Endodermal cell (in vitro differentiated cells): ENCODE measurements at places on chromosomes 3 and 15. TPM values are rescaled to one million over a fixed set of nuclear protein-coding genes. Genes with fewer than 3 reads are reported as not detected.

Gene TRANK1
- total RNA-seq = 14.7 to 20.1 TPM (median 17.5 TPM) in 3 replicates

Gene HHATL
- not detected in 2 replicates for total RNA-seq

Gene TUSC7
- total RNA-seq = not detected in 2 replicates

Gene DUSP7
- 16.7 to 17.2 TPM (median 17.2 TPM) in 3 replicates for total RNA-seq

Gene PROK2
- total RNA-seq = 0.29 and 0.52 TPM in 2 replicates

Gene PPP4R2
- 133 and 147 TPM in 2 replicates for total RNA-seq

Gene GOLGA8R
- 1.7 to 3.0 TPM (median 1.9 TPM) in 3 replicates for total RNA-seq

Gene SLC7A14
- total RNA-seq = 0.42 and 0.47 TPM in 2 replicates

Gene C3orf52
- total RNA-seq = 6.1 to 7.1 TPM (median 6.7 TPM) in 3 replicates

Gene HDC
- not detected in 3 replicates for total RNA-seq

Gene MCTP2
- total RNA-seq = 8.5 and 9.2 TPM in 2 replicates

Gene LSMEM2
- not detected in 3 replicates for total RNA-seq

Gene PLA2G4F
- 0.22 to 0.89 TPM (median 0.48 TPM) in 3 replicates for total RNA-seq

Gene KBTBD12
- 0.41 and 0.42 TPM in 2 replicates for total RNA-seq

Gene LTK
- total RNA-seq = 0.57 and 0.59 TPM in 2 replicates

Gene PPIP5K1
- total RNA-seq = 2.7 to 5.4 TPM (median 3.3 TPM) in 3 replicates

Gene NRG4
- 0.95 and 1.3 TPM in 2 replicates for total RNA-seq

Gene CADM2
- total RNA-seq = 28.1 to 31.1 TPM (median 29.8 TPM) in 3 replicates

Gene CA12
- total RNA-seq = 1.2 to 4.3 TPM (median 1.8 TPM) in 3 replicates

Gene LTF
- total RNA-seq = 0.23 to 0.24 TPM in 2 of 3 replicates, not detected in the other

Gene STAB1
- total RNA-seq = 0.24 to 0.42 TPM (median 0.29 TPM) in 3 replicates

Gene GOLGA6A
- total RNA-seq = 0.25 and 0.75 TPM in 2 replicates

Gene SPCS1
- 101 and 102 TPM in 2 replicates for total RNA-seq

Gene TMEM45A
- total RNA-seq = 7.8 to 29.9 TPM (median 8.1 TPM) in 3 replicates

Gene TNNC1
- 44.8 and 50.9 TPM in 2 replicates for total RNA-seq

Gene PLSCR2
- 2.7 and 3.0 TPM in 2 replicates for total RNA-seq

Gene GOLGA8G
- not detected in 2 replicates for total RNA-seq

Gene C2CD4A
- not detected in 3 replicates for total RNA-seq

Gene FBXL2
- total RNA-seq = 15.3 to 18.2 TPM (median 15.6 TPM) in 3 replicates

Gene UMPS
- total RNA-seq = 26.4 to 53.9 TPM (median 52.1 TPM) in 3 replicates

Gene FANCD2OS
- total RNA-seq = not detected in 2 replicates

Gene LRIG1
- total RNA-seq = 42.3 and 45.3 TPM in 2 replicates

Gene AHSG
- not detected in 2 replicates for total RNA-seq

Gene CSTA
- not detected in 3 replicates for total RNA-seq

Gene AADACL2
- total RNA-seq = not detected in 2 replicates

Gene PLOD2
- 56.1 to 702 TPM (median 65.5 TPM) in 3 replicates for total RNA-seq

Gene ZNF660
- 9.2 to 18.1 TPM (median 14.8 TPM) in 3 replicates for total RNA-seq

Gene GREM1
- 0.12 to 0.62 TPM (median 0.61 TPM) in 3 replicates for total RNA-seq

Gene TKT
- 472 and 529 TPM in 2 replicates for total RNA-seq

Gene BTD
- total RNA-seq = 21.3 and 25.7 TPM in 2 replicates

Gene MB21D2
- 5.7 to 8.6 TPM (median 5.9 TPM) in 3 replicates for total RNA-seq

Gene SOX14
- total RNA-seq = 0.11 and 0.13 TPM in 2 replicates

Gene CDCP1
- 8.1 and 8.9 TPM in 2 replicates for total RNA-seq

Gene CLDN18
- 0.13 and 0.20 TPM in 2 replicates for total RNA-seq

Gene ZFYVE19
- 14.5 to 17.8 TPM (median 15.6 TPM) in 3 replicates for total RNA-seq

Gene GRIP2
- 0.82 to 2.0 TPM (median 1.9 TPM) in 3 replicates for total RNA-seq

Gene DUOXA2
- not detected in 2 replicates for total RNA-seq
